HS-27A (cell line): ENCODE measurements at places on chromosomes 6 and 20.

DNA sequence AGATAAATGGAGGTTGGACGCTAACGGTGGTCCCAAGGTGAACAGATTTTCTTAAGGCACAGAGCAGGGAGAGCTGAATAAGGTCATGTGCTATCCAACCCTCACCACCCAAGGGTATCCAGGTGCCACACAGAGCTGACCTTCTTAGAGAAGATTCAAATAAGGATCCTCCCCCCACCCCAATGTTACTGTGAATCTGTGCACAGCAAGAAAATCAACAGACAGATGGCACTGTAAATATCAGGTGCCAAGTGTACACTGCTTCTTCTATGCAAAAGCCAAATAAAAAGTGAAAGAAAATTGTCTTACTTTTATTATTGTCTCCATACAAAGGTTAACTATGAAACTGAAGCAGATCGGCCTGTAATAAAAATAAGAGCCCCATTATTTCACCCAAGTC, 96.9 kb downstream of the PAK5 start:
- DNase-seq, result no peak

DNA sequence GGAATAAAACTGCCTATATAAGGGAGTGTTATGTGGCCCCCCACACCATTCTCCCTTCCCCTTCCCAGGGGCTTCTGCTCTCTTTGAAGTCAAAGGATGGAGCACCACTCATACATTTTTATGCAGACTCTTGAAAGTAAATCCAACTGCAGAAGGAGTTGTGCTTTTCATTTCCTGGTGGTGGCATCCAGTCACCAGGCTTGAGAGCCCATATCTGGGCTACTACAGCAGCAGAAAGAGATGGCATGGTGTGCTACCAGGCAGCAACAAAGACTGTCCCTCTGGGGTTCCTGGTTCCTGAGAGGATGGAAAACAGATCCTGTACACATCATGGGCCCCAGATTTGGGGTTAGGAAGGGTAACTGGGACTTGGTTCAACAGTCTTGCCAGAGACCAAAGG, 226.4 kb downstream of the CLIC5 start:
- no peak for DNase-seq

- no peak for DNase-seq
These were observed 20.5 kb downstream of the NPEPL1 start for GRCh38 chr20:58712806-58713731.

GRCh38 chr6:169343886-169344749, 90.5 kb upstream of the THBS2 start:
- no peak for DNase-seq

GRCh38 chr20:24829649-24830370, 119.3 kb upstream of the CST7 start:
- no peak for DNase-seq

DNA sequence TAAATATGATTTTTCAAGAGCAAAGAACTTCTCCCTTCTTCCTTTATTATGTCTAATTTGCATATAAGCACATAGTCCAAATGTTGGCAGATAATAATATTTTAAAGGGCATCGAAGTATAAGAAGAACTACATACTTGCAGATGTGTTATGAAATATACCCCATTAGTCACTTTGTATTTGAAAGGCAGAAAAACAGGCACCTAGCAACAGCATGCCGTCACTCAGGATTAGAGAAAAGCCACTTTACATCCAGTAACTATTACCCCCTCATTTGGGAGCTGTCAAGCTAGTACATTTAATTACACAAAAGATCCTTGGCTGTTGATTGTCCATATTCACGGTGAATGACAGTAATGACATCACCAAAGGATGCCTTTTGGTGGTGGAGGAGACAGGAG, 99.3 kb upstream of the ARMC2 start:
- DNase-seq, result no peak

DNA sequence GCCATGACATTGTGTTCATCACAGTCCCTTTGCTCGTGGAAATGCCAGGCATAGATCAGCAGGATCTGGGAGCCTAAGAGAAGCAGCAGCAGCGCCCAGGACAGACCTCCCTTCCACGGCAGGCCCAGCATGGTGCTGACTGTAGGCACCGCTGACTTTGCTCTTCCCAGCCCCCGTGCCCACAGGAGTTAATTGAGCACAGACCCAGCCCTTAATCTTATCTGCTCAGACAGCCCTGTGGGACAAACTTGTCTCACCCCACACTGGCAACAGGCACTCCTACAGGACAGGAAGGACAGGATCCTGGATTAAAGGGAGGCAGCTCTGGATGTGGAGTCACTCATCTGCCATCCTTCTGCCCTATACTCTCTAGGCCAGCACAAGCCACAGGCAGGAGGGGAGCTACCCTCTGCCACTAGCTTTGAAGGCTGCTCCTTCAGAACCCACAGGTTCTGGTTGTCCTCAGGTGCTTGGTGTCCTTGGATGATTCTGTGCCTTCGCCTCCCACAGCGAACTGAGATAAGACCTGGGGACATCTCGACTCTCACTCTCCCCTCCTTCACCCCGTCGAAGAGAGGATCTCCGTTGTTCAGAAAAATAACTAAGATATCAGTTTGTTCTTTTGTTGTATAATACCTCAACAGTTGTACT, at the start of gene CST9L:
Gene CST9L, minus strand, starts transcription at position 165 of the 651 bp plus-strand sequence. Its CDS starts 34 bp downstream, at position 131.
- no peak for DNase-seq

- no peak for DNase-seq
These were observed 366.3 kb downstream of the CDKAL1 start for GRCh38 chr6:20900389-20901160.

DNA sequence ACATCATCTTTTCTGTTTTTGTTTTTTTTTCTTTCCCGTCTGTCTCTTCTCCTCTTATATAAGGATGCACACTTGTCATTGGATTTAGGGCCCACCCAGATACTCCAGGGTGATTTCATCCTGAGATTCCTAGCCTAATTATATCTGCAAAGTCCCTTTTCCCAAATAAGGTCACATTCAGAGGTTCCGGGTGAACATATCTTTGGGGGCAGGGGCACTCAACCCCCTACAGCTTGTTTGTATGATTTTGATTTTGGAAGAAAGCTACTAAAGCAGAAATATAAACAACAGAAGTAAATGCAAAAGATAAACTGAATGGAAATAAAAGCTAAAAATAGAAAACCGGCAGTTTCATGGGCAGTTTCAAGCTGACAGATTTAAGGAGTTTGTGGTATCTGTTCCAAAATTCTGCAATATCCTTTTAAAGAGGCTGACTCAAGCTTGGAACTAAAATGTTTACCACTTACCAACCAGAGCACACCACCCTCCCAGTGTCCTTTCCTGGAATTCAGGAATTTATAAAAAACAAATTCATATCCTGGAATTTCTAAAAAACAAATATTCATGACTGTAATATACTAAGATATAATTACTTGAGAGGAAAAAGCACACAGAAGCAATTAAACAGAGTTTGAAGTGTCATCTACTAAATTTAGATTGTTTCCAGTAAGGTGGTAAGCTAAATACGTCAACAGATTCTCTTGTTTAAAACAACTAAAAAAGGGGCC, 100.0 kb upstream of the CARMIL1 start:
- DNase-seq, result no peak

DNA sequence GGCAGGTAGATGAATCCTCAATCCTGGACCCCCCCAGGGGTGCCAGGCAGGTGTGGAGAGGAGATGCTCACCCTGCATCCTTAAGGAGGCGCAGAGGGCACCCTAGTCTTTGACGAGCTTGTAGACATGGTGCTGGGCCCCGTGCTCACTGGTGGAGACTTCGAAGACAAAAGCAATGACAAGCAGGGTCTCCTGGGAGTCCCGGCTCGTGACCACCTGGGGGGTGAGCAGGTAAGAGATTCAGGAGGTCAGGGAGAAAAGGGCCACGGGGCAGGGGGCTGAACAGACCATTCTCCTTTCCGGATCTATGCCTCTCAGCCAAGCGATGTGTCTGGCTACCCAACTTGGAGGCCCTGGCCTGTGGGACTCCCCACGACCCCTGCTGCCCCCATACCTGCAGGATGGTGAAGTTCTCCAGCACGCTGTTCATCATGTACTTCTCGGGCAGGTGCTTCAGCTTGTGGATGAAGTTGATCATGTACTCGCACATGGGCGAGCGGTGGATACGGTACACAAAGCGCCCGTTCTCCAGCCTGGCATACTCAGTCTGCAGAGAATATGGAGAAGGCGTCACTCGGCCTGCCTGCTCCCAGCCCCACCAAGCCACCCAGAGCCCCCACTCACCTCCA, 6.9 kb downstream of the RPL10A start:
- no peak for DNase-seq

DNA sequence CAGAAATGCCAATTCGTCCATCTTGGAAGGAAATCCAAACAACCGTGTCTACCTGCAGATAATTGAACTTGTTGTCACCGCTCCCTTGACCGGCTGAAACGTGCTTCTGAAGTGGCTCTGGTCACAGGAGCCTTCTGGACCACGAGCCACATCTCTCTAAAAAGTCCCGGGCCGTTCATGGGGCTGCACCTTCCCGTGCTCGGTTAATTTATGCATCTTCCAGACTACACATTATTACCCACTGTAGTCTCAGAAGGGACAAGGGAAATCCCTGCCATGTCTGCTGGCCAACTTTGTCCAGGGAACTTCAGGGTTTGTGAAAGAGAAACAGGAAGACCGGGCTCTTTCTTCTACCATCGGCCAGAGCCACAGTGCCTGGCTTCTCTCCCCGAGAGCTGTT, 63.4 kb upstream of the MPC1 start:
- no peak for DNase-seq

GRCh38 chr6:145423936-145424335, 311.4 kb downstream of the EPM2A start:
- no peak for DNase-seq

DNA sequence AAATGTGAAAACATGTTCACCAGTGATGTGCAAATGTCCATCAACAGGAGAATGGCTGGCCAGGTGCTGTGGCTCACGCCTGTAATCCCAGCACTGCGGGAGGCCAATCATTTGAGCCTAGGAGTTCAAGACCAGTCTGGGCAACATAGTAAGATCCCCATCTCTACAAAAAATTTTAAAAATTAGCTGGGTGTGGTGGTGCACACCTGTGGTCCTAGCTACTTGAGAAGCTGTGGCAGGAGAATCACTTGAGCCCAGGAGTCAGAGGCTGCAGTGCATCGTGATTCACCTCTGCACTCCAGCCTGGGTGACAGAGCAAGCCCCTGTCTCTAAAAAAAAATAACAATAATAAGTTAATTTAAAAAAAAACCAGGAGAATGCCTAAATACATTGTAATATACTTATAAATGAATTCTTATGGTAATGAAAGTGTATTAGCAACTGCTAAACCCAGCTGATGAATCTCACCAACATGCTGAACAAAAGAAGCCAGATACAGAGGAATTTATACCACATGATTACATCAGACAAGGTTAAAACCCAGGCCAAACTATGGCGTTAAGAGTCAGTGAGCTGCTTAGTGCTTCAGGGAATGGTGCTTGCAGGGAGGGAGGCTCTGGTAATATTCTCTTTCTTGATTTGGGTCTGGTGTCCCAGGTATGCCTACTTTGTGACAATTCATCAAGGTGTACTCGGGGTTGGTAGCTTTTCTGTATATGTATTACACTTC, 36.4 kb downstream of the RPP40 start:
- DNase-seq, result no peak

- DNase-seq, result no peak
These were observed 25.3 kb upstream of the KIAA1586 start for GRCh38 chr6:57021086-57021720.

DNA sequence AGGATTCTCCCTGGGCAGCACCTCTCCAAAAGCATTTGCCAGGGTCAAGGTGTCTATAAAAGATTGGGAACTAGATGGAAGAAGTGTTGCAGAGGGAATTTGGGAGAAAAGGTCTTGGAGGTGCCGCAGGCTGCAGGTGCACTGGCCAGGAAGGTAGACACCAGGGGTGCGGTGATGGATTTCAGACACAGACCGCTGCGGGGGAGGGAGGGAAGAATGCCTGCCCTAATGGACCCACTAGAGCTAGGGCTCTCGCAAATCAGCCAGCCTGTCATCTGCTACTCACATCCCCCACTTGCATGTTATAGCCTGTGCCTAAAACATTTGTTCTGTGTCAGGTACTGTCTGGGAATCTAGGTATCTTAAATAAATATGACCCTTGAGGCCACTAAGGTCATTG, 193.6 kb upstream of the SLC24A3 start:
- DNase-seq, result no peak

DNA sequence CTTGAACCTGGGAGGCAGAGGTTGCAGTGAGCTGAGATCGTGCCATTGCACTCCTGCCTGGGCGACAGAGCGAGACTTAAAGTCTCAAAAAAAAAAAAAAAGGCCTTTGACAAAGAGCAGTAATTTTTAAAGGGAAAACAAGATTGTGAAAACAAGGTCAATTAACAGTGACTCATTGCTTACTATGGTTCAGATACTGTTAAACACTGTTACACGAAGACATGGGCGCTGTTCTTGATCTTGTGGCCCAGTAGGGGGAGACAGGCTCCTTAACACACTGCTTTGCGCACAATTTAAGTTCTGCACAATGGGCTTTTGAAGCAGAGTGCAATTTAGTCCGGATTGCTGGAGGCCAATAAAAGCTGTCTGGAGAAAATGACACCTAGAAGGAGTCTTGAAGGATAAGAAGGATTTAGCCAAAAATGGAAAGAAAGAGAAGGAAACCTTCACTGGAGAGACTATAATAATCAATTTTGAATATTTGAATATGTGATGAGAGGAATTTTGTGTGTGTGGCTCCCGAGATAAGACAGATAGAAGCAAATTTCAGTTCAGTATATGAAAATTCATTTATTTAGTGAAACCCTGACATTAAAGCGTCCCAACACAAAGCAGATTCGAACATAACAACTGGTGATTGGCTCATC, 6.0 kb upstream of the LATS1 start:
- no peak for DNase-seq

DNA sequence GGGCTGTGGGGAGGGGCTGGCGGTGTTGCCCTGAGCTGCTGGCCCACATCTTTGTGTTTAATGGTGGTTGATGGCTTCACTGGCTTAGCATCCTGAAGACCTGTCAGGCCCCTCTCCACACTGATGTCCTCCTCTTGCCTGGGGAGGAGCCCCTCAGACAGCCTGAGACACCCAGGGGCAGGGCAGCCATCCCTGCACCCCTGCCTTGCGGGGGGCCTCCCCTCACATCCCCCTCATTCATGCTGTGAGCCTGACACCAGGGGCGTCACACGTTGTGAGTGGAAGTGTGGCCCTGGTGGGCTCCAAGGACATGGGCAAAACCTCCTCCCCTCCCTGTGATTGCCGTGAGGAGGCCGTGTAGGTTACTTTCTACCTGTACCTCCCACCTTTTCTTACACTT, 152.7 kb downstream of the DTNBP1 start:
- no peak for DNase-seq

DNA sequence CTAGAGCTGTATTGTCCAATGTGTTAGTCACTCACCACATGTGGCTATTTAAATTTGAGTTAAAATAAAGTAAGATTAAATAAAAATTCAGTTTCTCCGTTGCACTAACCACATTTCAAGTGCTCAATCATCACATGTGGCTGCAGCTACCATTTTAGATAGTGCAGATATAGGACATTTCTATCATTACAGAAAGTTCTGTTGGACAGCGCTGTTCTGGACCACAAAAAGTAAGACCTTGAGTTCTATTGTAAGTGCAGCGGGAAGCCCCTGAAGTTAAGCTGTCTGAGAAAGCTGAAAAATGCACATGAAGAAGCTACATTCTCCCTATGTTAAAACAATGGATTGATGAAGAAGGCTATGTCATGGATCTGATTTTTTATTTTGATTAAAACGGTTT, 1.1 kb downstream of the ORC3 start:
- no peak for DNase-seq
